ENCODE measurements at places on chromosomes 16 and 17.
A peak's percentile ranks its signal among the peaks of the same experiment; 100 is the strongest.

DNA sequence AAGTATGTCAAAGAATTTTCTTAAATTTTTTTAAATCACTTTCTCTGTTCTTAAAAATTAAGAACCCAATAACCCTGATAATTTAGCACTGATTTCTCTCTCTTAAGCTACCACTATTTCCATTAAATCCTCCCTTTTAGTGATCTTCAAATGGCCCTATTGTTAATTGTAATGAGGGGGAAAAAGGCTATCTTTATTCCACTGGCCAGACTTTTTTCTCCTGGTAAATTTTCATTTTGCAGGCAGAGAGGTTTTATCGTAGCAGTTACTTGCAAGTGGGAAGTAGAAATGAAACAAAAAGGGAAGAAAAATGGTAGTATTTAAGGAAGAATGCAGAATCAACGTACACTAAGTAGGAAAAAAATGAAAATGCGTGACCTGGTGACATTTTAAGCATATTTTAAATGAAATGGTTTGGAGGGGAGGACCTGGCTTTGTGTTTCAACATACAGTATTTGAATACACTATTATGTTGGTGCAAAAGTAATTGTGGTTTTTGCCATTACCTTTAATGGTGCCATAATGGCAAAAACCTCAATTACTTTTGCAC, 224.9 kb downstream of the TANC2 start:
- DNase-seq = no peak

DNA sequence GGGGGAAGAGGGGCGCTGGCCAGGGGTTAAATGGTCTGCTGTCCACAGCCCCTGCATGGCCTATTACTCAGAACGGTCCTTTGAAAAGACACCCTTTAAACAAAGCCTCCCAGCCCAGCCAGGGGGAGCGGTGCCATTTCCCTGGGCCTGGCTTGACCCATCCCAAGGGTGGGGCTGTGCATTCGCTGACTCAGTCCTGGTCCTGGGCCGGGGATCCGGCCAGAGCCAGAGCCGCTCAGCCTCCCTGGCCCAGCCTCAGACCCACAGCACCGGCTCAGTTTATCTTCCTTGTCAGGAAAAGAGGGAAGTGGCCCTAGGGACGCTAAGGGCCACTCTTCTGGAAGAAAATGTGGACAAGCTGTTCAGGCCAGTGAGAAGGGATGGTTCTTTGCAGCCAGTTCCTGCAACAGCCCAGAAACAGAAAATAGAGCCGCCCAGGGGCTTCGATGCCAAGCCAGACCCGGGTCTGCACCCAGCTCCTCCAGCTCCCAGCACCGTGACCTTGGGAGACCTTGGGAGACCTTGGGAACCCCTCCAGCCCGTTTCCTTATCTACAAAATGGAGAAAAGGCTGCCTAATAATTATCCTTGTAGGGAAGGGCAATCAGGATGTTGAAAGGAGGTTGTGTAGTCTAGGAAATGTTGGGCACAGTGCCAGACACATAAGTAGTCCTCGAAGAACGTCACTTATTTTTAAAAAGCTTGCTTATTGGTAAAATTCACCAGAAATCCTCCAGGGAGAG, 82.5 kb downstream of the ZDHHC7 start:
- no peak for DNase-seq

DNA sequence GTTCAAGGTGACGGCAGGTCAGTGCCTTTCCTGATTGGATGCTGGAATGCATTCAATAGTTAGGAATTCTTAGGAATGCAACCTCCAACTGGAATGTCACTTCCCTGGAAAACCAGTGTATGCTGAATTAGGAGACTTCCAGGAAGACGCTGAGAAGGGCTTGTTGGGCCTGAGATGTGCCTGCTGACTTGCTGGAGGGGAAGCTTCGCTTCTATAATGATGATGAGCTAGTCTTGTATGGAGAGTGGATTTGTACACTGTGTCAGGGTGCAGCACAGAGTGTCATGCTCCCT, 45.6 kb downstream of the SMPD3 start:
- no peak for DNase-seq

DNA sequence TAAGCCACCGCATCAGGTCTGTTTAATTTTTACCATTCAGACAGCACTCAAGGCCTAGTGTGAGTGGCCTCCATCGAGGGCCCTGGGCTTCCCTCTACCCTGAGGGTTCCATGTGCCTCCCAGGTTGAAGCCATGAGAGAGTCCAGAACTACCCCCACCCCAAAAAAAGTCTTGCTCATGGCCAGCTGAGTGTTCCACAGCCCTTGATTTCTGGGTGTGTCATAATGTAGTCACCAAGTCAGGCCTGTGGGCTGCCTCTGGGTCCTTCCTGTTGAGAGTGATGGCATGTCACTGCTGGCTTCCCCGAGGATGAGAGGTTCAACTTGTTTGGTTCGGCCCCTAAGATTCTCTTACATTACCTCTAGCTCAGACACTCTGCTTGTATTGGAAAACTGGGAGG, 100.6 kb downstream of the PITPNC1 start:
- no peak for DNase-seq

DNA sequence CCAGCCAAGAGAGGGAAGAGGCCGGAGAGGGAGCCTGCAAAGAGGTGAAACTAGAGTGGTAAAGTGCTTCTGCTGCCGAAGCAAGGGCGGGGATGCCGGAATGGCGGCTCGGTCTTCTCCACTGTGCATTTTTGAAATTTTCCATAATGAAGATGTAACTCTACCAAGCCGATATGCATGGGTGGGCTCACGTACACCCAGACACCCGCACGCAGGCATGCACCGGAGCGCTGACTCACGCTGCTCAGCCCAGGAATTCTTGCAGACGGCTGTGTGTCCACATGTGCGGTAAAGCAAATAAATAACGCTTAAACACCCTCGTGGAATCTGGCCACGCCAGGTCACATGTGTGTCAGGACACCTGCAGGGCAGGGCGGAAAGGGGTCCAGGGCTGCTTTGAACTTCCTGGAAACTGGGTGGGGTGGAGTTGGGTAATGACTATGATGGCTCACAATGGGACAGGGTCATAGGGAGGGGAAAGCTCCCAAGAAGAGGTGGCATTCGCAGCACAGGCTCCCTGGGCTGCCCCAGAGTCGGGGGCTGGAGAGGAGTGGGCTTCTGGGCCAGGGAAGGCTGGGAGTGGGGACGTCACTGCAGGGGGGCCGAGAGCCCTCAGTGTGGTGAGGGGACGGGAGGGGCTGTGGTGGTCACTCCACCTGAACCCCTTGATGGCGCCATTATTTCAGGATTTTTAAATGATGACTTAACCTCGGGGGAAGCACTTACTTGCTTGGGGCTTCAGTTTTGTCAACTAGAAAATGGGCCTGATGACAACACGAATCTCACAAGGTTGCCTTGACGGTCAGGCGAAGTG, 265.5 kb downstream of the PARN start:
- DNase-seq = no peak

GRCh38 chr17:50842506-50843149, 7.2 kb downstream of the WFIKKN2 start:
- no peak for DNase-seq

GRCh38 chr16:72001180-72001874, 1.1 kb upstream of the PKD1L3 start:
- DNase-seq = no peak

GRCh38 chr16:59840169-59840568, 1106.1 kb upstream of the GOT2 start:
- no peak for DNase-seq

DNA sequence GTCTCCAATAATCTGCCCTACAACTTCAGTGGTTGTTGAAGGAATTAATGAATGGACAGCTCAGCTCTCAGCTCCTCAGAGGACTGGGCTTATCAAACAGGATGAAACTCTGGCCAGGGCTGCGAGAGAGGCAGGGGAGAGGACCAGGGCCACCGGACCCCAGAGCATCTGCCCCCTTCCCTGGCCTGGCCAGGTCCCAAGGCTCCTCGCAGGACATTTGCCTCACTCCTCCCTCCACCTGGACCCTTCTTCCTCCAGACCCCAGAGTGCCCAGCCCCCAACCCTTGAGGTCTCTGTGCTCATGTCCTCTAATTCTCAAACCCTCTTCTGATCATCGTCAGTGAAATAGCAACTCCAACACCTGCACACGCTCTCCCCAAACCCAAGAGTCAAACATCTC, 3.7 kb downstream of the CD300C start:
- no peak for DNase-seq

DNA sequence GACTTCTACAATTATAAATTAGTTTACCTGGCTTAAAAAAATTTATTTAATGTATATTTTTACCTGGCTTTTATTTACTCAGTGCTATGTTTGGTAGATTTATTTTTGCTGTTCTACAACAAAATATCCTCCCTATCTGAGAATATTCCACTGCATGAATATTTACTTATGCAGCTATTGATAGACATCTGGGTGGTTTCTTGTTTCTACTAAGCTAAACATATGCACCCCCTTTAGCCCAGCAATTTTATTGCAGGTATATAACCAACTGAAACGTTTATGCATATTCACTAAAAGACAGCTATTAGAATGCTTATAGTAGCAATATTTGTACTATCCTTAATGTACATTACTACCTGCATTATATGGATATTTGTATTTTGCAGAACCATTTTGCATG, 187.7 kb upstream of the CPHXL start:
- DNase-seq = no peak

- no peak for DNase-seq
Measured at GRCh38 chr17:68020409-68020756, 15.2 kb upstream of the KPNA2 start.

- DNase-seq = peak; percentile 35
Measured at GRCh38 chr17:1882836-1883235, 53.0 kb downstream of the RPA1 start.

DNA sequence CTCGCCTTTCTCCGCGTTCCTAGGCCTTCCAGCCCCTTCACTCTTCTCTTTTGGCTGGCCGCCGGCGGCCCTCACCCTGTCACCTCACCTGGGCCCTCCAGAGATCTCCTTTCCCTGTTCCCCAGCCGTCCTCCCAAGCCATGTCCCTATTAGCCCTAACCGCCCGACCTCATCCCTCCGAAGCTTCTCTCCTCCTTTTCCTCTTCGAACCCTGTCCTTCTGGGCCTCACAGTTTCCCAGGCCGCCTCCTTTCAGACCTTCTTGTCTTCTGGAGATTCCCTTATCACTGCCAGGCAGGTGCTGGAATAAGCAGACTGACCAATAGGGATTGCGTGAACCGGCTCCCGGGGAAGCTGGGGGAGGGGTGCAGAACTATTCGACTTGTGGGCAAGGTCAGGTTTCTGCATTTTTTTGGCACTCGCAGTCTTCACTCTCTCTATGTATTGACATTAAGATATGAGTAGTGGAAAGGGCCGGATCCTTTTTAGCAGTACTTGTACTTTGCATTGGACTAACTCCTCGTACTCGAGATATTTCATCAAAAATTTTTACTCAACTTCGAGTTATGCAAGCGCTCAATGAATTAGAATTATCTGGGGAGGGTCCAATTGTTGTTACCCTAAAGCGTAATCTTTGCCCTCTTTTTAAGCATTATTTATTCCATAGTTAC, 690 bp downstream of the RHOT1 start:
- no peak for DNase-seq

- no peak for DNase-seq
Measured at GRCh38 chr16:66481943-66482390, 54.9 kb downstream of the BEAN1 start.

GRCh38 chr17:35559495-35560210, 966 bp downstream of the SLFN14 start:
- DNase-seq = no peak

DNA sequence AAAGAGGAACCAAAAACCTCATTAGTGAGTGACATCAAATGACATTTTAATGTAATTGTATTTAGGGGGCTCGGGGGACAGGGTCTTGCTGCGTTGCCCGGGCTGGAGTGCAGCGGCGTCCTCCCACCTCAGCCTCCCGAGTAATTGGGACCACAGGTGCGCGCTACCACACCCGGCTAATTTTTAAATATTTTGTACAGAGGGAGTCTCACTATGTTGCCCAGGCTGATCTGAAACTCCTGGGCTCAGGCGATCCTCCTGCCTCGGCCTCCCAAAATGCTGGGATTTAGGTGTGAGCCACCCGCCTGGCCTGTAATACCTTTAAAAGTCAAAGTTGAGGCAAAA, 581 bp downstream of the SNRNP25 start:
- DNase-seq = no peak

- DNase-seq = peak; percentile 44
Measured at GRCh38 chr16:4506450-4506849, 30.3 kb downstream of the HMOX2 start.

GRCh38 chr17:33515974-33516373, 222.9 kb upstream of the ASIC2 start:
- DNase-seq = no peak
